ENCODE measurements at places on chromosomes 5 and 9.

GRCh38 chr9:91839926-91840465 lies 110.0 kb downstream of the ROR2 start:
- DNase-seq: no peak

DNA sequence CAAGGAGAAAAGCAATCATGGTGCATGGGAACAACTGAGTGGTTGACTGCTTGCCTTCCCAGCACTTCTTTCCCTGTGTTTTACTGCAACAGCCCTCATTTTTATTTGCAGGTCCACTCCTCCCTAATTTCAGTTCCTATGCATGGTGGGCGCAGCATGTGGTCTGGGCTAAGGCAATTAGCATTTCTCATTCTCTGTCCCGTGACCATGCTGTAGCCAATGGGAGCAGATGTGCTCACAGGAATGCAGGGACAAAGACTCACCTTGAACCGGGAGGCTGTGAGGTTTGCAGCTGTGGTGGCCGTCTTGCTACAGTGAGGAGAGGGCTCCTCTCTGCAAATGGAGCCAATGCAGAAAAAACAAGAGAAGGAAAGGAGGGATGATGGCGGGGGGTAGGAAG lies 315.5 kb downstream of the SLIT3 start:
- DNase-seq: no peak

DNA sequence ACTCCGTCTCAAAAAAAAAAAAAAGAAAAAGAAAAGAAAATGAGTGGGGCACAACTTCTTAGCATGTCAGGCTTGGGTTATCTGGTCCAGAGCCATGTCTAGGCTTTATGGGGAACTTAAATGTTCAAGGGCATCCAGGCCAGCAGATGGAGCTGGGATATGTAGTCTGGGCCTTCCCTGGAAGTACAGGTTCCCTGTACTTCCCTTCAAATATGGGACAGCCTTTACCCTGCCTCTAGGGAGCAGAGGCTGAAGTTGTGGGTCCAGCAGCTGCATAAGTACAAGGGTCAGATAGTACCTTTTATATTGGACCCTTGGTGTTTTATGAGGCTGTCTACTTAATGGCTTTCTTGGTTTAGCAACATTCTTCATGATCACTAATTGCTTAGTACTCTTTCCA lies 42.1 kb downstream of the FAF2 start:
- DNase-seq: no peak

DNA sequence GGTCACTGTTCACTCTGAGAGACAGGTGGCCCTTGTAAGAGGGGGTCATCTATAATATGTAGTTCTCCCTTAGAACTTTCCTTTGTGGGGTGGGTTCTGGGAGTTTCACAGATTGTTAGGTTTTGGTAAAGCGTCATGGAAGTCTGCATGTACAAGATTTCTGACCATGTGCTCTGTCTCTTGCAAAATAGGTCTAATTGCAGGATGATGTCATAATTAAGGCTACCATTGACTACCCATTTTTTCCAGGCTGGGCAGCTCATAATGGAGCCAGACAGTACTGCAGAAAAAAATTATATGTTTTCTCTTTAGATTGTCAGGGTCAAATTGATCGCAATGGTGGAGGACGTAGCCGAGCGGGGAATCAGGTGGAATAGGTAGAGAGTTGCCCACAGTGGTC lies 3.7 kb upstream of the GM2A start:
- DNase-seq: no peak

- DNase-seq: no peak
Observed at GRCh38 chr5:106587-106986, 14.6 kb downstream of the PLEKHG4B start.

DNA sequence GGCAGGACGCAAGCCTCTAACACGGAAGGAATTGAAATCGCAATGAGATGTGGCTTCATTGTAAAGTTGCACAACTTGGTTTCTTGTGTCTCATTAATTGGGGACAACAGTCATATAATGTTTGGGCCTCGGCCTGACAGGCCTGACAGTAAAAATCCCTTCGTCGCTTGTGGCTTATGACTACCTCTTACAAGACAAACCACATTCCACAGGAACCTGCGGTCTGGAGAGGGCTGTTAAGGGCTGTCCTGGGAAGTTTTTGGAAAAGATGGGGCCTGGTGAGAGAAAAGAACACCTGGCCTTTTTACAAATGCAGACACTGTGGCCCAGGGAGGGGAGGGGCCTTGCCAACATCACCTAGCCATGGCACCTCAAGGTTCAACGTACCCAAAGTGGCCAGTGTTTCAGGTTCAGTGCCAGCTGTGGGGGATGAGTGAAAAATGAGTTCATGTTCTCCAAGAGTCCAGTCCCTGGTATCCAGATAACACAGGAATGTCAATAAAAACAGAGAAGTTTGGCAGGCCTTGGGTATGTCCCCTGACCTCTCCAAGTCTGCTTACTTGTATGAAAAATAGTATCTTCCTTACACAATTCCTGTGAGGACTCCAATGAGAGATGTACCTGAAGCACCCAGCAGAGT lies 22.2 kb downstream of the SHB start:
- no peak for DNase-seq

DNA sequence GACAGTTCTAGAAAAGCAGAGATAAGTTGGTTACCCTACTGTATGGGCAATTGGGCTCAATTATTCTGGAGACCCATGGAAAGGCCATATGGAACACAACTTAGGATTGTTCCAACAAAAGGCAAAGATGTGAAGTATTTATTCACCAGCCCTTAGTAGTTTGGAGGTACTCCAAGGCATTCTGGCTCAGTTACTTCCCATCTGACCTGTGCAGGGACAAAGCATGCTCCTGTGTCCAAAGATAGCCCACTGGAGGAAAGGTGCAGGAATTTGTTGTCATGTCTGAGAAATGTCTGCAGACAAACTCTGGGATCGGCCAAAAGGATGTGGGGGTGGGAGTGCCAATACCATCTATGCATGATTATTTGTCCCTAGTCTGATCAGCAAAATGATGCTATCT lies 279.5 kb upstream of the PTGER4 start:
- no peak for DNase-seq

DNA sequence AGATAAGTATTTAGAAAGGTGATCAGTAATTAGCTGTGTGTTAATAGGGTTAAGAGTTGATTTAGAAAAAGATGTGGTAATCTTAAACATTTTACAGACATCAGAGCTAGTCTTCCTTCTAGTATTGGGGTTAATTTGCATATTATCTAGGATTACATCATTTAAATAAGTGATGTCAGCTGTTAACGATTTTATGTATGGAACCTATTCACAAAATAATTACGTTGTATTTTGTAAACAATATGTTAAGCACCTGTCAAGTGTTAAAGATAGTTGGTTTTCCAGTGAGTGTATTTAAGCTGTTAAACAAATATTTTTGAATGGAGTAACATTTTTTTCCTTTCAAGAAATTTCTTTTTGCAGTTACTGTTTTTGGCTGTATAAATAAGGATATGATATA lies 2.2 kb downstream of the DCP2 start:
- DNase-seq: no peak

DNA sequence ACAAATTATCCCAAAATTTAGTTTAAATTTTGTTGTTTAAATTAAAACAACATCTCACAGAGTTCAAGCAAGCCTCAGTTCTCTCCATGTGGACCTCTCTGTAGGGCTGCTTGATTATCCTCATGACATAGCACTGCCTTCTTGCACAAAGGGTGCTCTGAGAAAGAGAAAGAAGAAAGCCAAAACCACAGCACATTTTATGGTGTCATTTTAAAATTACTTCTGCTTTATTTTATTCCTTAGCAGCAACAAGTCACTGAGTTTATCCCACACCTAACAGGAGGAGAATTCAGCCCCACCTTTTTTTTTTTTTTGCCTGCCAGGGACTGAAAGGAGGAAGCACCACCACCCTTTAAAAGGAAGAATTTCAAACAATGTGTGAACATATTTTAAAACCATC lies 12.8 kb upstream of the KCNV2 start:
- DNase-seq: no peak

DNA sequence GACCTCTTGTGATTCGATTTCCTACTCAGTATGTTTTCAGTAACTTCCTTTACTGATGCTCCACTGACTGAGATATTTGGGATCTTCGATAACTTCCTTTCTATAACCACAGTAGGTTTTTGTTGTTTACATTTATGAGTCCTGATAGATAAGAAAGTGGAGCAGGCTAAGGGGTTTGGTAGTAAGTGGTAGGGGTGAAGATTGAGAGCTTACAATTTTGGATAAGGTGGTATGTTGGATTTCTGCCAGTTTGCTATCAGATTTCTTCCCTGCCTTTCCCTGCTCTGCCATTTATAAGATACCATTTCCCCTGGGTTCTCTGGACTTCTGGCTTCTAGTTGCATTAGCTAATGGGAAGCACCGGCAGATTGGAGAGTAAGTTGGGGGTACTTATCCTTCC lies 7.9 kb upstream of the NDUFS4 start:
- DNase-seq: no peak

GRCh38 chr5:108858959-108859358 lies 111.3 kb downstream of the FER start:
- peak; percentile 44 for DNase-seq

DNA sequence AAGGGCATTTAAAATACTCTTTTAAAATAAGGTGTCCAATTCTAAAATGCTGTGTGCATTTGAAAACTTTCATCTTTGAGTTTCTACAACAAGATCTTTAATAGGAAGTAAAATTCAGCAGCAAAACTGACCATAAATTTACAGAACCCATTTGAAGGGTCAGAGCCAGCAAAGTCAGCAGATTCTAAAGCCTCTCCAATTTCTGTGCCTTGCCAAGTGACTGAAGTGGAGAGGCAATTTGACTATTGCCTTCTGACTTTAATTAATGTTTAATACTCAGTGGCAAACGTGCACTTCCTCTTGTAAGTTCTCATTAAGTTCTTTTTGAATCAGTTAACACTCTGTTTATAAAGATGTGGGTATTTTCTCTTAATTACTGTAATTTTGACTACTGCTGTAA lies 155.2 kb downstream of the BAAT start:
- DNase-seq: no peak

DNA sequence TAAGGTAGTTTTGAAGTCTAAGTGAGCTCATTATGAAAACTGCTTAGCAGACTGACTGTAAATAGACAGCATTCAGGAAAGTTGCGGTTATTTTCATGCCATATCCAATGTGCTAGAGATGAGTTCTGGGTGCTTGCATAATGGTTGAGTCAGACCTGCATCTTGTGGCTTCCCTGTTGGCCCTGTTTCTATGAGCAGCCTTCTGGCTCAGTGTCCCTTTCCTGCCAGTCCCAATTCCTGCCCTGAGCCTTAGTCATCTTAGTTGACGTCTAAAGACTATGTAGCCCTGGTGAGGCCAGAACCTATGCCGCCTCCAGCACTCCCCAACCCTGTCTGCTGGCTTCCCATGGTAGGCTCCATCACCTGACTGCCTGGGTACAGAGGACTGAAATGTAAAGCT lies 76.3 kb upstream of the TNFSF8 start:
- no peak for DNase-seq

DNA sequence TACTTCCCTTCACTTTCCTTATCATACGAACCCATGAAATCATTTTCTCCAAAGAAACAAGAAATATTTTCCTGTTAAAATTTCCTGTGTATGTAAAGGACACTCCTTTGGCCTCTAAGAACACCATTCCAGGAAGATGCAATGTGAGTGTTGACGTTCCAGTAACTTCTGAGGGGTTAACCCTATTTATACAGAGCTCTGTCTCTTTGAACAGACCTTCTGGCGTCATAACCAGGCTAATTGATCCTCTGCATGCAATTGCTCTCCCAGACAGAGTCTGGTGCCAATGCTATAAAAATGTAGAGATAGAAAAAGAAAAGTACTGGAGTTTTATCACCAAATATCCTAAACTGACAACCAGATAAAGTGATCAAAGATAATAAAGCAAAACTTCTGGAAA lies 218.5 kb downstream of the TLE1 start:
- no peak for DNase-seq

DNA sequence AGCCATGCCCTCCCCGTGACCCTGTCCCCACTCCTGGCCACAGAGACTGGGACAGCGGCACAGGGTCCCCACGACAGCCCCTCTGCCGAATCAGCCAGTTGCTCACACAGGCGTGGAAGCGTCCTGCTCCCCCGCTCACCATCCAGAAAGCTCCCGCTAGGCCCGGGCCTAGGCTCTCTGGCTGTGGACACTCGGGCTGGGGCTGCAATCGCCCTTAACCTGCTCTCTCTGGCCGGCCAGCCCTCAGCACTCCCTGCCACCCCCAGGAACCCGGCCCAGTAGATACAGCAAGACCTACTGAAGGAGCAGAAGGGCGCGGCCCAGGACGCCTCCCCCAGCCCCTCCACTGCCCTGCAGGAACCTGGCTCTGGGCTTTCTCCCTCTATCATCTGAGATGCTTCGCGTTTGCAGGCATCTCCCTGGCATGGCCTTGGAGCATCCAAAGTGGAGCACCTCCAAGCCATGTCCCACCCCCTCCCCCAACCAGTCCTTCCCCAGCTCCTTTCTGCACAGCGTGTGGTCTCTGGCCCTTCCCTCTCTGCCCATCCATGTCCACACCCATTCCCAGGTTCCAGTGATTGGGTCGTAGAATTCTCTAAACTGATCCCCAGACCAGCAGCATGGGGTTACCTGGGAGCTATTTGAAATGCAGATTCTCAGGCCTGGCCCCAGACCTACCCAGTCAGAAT lies 113.7 kb upstream of the LMX1B start:
- DNase-seq: no peak

- DNase-seq: no peak
Observed at GRCh38 chr9:121608168-121608853, 43.1 kb upstream of the DAB2IP start.

GRCh38 chr5:135966165-135966564 lies 11.4 kb upstream of the LECT2 start:
- DNase-seq: peak; percentile 54

- no peak for DNase-seq
Observed at GRCh38 chr5:134581241-134581981, 51.2 kb downstream of the SAR1B start.

- DNase-seq: no peak
Observed at GRCh38 chr9:115712981-115713380, 440.6 kb upstream of the PAPPA start.

- DNase-seq: no peak
Observed at GRCh38 chr9:121688146-121688680, 36.8 kb downstream of the DAB2IP start.

- no peak for DNase-seq
Observed at GRCh38 chr9:2740616-2741015, 23.3 kb downstream of the KCNV2 start.

DNA sequence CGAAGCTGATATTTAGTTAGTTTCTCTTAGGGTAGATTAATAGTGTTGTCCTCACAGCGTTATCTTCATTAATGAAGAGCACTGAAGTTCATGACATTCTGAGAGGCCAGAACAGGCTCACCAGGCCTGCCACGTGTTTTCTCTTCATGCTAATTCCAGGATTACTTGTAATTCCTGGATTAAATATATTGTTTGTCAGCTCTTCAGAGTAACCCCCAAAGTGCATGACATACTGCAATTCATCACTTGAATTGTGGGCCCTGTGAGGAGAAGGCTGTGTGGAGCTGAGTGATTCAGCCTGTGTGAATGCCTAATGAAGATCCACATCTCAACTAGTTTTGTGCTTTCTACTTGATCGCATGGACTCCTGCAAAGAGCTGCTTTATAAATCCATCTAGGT lies 401.0 kb upstream of the ADAMTSL1 start:
- no peak for DNase-seq

Measured in lung microvascular endothelial cell (primary cell).